Stimulated activated CD8-positive, alpha-beta memory T cell treated with anti-CD3 and anti-CD28 coated beads, Interleukin-15, amount 100 ng/mL, for 48 hours (primary cell): ENCODE measurements at places on chromosomes 13 and 19.

DNA sequence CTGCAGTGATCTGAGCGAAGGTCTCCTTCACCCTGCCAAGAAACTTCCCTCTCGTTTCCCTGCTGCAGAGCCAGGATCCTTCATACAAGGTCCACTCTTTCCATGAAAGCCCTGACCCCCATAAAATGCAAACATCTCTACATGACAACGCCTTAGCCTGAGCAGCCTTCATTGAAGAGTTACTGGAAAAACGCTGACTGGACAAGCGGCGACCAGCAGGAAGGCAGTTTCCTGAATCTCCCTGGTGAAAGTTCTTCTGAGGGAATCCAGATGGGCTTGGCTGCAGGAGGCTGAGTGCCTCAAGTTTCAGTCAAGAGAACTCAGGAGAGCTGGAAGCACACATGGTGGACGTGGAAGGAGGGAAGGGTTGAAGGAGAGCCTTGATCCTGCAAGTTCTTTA is 17.7 kb downstream of the GSX1 start:
- no peak for DNase-seq

GRCh38 chr13:73335210-73335609 is 276.4 kb downstream of the KLF5 start:
- DNase-seq = no peak

GRCh38 chr13:64753233-64754000 is 2476.7 kb downstream of the PCDH9 start:
- DNase-seq = no peak

DNA sequence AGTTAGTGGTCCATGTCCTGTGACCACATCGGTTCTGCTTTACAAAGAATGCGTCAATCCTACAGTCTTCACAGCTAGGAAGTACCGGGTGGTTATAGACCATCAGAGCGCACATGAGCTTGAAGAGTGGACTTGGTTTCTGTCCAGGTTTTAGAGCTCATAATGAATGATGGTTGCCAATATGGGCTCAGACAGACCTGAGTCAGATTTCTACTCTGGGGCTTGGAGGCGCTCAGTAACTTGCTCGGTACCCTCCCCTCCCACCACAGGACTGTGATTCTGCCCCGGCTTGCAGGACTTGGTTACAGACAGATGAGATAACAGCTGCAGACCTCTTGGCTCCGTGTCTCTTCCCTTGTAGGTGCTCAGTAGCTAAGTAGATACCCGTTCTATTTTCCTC is 284.7 kb downstream of the TSHZ3 start:
- no peak for DNase-seq

DNA sequence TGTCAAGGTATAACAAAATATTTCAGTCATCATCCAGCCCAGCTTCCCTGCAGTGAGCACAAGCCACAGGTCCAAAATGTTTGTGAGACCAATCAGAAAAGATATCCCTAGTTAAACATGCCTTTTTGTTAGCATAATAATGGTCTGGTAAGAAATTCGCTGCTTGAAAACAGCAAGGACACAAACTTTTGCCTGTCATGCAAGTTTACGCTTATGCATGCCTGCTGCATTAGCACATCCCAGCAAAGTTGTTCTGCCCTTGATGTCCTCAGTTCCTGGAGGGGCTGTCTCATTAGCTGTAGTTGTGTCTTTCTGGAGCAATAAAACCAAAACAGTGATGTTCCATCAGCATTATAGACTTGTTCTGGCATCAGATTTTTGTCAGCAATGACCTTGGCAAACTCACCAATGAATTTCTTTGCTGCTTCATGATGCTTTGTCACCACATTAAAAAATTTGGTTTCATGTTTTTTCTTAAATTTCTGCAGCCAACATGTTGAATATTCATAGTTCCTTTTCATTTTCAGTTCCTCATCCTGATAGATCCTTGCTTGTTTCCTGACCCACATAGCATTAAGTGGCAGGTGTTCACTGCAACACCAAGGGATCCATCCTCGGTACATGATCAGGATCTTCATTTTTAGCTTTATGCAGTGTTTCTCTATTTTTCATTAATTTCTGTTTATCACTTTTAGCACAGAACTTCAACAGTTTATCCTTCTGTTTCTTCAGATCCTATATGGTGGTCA is 72.0 kb upstream of the GPR183 start:
- DNase-seq = no peak

DNA sequence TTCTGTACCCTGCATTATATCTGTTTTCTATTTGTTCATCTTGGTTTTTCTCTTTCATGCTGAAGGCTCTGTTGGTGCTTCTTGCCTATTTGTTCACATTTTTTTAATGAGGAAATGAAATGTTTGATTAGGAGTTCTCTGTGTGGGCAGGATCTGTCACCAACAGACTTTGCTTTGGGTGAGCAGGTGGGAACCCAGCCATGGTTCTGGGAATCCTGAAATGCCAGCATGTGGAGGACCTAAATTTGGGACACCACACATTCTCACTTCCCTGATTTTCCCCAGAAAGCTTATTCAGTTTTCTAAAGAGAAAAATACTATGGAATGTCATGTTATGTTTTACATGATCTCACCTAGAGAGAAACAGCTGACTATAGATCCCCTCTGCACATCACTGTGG is 34.0 kb downstream of the TPT1 start:
- DNase-seq = no peak

GRCh38 chr19:50173127-50173526 is 10.0 kb upstream of the IZUMO2 start:
- no peak for DNase-seq

GRCh38 chr13:109779876-109780510 is 6.4 kb downstream of the IRS2 start:
- no peak for DNase-seq

DNA sequence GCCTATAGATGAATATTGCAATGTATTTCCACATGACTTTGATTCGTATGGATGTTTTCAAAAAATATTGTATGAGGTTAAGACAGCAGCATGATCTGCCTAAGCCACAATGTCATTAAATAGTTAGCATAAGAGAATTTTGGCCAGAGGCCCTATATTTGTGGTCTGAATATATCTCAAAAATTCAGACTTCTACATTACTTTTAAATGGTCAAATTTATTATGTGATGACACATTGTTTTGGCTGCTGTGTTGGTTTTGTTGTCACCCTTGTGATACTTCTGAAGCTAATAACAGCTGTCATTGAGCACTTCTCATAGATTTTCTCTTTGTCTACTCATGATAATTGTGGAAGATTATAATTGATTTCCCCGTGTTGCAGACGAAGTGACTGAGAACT is 288.2 kb downstream of the MYO16 start:
- DNase-seq = no peak

DNA sequence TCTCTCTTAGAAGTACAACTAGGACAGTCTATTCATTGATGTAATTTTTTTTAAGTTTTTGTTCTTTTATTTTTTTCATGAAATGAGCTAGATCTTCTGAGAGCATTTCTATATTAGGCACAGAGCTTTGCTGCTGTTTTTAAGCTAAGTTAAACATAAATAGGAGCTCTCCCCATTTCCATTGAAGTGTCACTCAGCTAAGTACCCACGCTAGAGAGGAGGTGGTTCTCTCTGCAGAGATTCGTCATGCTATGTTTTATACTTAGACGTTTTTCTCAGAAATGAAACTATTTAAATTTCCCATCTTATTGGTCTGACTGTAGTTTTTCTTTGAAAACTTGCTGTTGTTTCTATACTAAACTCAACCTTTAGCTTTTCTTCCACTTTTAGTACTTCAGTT is 271.5 kb downstream of the PCDH9 start:
- no peak for DNase-seq

DNA sequence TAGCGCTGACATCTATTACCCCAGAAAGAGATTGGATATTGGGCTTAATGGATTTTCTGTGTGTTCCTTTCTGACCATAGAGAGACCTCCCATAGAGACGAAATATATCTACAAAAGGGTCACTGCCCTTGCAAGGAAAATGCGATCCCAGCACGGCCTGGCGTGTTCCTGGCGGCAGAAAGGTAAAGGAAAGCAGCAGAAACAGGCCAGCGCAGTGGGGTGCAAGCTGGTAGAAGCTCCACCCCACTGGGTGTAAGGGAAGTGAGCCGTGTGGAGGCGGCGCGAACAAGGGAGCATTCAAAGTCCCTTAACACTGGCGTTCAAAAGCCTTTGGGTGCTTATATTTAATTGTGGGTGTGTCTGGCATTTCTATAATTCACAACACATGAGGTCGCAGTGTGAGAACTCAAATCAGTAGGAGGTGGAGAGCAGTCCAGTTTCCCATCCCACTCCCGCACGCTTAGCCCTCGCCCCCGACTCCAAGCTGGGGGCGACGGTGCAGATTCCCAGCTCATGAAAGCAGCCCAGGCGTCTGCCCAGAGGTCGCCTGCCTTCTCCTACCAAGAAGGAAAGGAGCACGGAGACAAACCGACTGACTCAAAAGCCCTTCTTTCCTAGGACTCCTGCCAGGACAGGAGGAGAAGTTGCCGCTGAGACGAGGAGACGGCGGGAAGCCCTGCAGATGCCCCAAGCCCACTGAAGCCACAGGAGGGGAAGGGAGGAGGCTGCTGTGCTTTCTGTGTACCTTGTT is 478.4 kb downstream of the FOXO1 start:
- DNase-seq = no peak

GRCh38 chr13:91965511-91965910 is 567.1 kb downstream of the GPC5 start:
- no peak for DNase-seq

- DNase-seq = no peak
These were observed 7.0 kb downstream of the POU4F1 start for GRCh38 chr13:78596399-78596735.

DNA sequence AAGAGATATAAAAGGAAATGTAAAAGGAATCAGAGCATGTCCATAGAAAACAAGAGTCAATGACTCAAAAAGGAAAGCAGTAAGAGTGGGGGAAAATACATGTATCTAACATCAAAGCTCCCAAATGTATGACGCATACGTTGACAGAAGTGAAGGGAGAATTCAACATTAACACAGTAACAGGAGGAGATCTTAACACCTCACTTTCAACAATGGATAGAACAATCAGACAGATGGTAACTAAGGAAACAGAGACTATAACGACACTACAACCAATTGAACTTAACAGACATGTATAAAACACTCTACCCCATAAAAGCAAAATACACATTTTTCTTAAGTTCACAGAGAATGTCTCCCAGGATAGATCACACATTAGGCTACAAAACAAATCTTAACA is 774.8 kb upstream of the ARGLU1 start:
- no peak for DNase-seq

DNA sequence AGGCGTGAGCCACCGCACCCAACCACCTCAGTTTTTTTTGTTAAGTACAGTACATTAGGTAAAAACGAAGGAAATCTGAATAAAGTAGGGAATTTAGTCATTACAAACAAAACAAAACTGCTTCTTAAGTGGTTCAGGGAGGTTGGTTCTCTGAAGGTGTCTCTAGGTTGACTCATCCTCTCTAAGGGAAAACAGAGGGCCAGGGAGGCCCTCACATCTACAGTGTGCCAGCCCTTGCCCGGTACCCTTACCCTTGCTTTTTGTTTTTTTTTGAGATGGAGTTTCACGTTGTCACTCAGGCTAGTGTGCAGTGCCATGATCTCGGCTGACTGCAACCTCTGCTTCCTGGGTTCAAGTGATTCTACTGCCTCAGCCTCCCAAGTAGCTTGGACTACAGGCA is 17.2 kb upstream of the JUND start:
- no peak for DNase-seq

DNA sequence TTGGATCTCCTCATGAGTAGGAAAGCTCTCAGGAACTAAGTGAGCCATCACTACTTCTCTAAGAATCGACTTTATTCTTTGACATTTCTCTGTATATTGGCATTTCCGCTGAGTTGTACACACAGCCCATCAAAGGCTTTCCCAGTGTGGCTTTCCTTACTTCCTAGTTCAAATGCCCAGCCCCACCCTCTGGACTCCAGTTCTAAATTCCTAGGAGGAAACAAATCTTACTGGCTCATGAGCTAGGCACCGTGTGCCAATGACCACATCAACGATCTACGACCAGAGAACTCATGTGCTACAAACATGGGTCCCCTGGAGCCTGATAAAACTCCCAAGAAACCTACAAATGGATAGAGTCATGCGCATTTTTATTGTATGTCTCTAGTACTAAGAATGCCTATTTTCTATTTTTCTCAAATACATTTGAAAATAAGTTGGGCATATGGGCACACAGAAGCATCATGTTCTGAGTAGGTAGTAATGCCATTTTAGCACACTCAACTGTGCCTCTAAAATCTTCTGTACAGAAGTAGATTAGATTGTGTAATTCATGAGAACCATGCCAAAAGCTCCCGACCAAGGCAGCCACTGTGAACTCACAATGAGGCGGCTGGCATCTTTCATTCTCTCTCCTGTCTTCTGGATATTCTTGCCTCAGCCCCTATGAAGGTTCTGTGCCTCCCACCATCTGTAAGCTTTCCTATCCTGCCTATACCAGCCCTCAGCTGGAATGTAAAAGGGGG is 10.5 kb upstream of the RAP2A start:
- no peak for DNase-seq

DNA sequence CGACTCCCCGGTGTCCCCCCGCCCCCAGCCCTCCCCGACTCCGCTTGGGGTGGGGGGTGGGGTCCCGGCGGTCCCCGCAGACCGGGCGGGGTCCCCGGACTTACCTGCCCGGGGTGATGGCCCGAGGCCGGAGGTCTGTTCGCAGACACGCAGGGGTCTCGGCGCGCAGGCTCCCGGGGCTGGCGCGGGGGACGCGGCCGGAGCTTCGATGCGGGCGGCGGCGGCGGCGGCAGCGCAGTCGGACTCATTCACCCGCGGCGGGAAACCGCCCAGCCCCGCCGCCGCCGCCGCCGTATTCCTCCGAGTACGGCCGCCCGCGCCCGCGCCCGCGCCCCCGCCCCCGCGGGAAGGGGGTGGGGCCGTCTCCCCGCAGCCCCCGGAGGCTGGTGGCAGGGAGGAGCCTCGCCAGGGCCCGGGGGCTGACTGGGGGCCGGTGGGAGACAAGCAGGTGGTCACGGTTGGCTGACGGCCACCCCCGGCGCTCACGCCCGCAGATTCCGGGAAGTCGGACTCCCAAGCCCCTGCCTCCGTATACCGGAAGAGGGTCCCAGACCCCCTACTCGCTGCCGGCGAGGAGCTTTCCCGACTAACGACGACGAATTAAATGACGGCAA is at the start of gene C2CD4C:
TSS of gene C2CD4C (minus strand) at position 246 of the 614 bp plus-strand sequence. CDS start 786 bp downstream, outside the sequence.
- no peak for DNase-seq

- DNase-seq = no peak
These were observed 514.5 kb upstream of the KLHL1 start for GRCh38 chr13:70622796-70623195.

DNA sequence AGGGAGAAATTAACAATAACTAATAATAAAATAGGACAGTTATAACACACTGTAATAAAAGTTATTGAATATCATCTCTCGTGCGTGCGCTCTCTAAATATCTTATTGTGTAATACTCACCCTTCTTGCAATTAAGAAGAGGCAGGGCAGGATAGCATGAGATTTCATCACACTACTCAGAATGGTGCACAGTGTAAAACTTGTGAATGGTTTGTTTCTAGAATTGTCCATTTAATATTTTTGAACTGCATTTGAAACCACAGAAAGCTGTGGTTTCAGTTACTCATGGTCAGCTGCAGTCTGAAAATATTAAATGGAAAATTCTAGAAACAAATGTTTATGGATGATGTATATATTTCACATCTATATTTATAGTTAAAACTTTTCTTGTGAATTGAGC is 161.1 kb downstream of the DCT start:
- DNase-seq = no peak

GRCh38 chr19:19417628-19418245 is 12.3 kb downstream of the GATAD2A start:
- no peak for DNase-seq

- no peak for DNase-seq
These were observed 69.1 kb downstream of the SIAH3 start for GRCh38 chr13:45782327-45783045.

- DNase-seq = no peak
These were observed 47.5 kb downstream of the ZNF536 start for GRCh38 chr19:30419568-30420180.

- DNase-seq = no peak
These were observed 534.9 kb upstream of the KLF12 start for GRCh38 chr13:74669149-74669548.
